ENCODE measurements at places on chromosomes 1 and 21.

DNA sequence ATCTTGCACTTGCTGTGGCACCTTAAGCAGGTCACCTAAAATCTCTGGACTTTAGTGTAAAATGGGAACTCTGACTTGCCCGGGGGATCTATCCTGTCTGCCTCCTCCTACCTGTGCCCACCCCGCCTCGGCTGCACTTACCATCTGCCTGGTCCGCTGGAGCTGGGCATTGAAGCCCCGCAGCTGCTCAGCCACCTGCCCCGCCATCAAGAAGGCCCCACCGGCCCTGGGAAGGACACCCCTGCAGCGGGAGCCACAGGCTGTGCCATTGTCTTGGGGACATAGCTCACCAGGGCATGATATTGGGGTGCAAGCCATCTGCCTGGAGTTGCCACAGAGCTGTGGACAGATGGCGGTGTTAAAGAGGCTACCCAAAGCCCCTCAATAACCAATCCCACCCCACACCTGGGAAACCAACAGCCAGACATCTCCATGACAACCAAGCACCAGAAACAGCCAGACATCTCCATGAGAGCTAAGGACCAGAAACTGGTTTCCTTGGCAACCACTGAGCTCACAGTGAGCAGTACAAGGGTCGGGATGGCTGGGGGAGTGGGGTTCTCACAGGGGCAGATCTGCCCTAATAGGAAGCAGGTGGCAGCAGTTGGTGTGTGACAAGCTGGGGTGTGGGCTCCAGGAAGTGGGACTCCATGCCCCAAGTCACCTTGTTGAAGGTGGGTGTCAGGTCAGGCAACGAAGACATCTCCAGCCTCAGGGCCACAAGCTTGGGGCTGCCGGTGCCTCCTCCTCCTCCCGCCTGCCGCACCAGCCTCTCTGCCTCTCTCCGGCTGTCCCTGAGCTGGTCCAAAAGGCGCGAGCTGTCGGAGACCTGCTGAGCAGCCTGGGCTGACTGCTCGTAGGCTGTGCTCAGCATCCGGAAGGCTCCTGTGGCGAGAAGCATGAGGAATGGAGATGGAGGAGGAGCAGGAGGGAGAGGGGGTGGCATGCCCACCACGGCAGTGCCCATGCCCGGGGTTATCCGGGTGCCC lies 29.1 kb downstream of the LAMB3 start:
- no peak for DNase-seq

DNA sequence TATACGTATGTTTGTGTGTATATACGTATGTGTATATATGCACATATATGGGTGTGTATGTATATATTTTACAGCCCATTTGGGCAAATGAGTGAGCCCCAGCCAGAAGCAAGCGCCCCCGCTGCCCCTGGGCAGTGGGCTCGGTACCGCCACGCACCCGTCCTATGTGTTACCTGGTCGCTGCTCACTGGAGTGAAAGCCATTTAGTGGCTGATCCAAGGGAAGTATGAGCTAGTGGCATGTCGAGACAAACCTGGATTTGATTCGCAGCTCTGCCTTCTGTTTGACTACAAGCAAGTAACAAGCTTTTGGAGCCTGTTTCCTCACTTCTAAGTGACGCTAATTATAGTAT lies 35.8 kb upstream of the JAK1 start:
- DNase-seq: no peak

- no peak for DNase-seq
Measured at GRCh38 chr1:117817629-117818028, 111.8 kb downstream of the GDAP2 start.

- DNase-seq: peak; percentile 80
Measured at GRCh38 chr1:31523769-31524168, 52.5 kb upstream of the TINAGL1 start.

- no peak for DNase-seq
Measured at GRCh38 chr1:158146739-158147138, 34.0 kb upstream of the CD1D start.

DNA sequence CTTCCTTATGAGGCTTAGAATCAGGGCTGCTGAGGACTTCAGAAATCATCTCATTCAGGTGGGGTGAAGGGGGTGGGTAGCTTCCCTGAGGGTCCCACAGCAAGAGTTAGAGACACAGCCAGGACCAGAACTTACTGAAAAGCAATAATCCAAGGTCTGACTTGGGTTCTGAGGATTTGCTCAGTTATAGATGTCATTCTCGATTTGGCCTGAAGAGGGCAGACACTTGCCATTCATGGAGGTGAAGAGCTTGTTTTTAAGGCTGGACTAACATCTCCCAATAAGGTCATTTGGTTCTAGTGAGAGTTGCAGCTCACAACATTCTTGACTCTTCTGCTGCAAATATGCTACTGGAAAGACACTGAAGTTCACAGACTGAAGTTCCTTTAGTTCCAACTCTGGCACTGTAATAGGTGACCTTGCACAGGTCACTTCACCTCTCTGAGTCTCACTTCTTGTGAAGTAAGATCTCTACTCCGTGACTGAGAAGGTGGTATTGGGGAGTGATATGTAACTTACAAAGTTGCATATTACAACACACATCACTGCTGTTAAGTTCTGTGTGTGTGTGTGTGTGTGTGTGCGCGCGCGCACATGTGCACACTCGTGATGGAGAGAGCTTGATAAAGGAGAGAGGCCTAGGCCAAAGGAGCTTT lies 69.8 kb upstream of the DIRAS3 start:
- DNase-seq: no peak

DNA sequence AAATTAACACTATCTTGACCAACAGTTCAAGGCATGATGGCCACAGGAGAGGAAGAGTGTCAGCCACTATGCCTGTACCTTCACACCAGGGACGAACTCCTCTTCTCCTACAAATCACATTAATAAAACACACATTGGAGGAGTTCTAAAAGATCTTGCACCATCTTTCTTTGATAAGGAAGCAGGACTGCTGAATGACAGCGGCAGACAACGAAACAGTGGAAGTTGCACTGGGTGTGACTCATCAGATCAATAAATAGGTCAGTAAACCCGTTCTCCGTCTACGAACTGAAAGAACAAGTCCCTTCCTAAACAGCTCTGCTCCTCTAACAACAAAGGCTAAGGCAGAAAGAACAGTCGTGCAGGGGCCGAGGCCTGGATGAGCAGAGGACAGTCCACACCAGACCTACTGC lies 23.1 kb downstream of the UBE2G2 start:
- no peak for DNase-seq

GRCh38 chr1:240611619-240612480 lies at the start of gene GREM2:
Gene GREM2 (minus strand): TSS chr1:240612155. CDS start chr1:240493475, 118,680 bp downstream.
- DNase-seq: peak; percentile 80

GRCh38 chr1:24659993-24660665 lies 17.0 kb downstream of the SRRM1 start:
- no peak for DNase-seq

DNA sequence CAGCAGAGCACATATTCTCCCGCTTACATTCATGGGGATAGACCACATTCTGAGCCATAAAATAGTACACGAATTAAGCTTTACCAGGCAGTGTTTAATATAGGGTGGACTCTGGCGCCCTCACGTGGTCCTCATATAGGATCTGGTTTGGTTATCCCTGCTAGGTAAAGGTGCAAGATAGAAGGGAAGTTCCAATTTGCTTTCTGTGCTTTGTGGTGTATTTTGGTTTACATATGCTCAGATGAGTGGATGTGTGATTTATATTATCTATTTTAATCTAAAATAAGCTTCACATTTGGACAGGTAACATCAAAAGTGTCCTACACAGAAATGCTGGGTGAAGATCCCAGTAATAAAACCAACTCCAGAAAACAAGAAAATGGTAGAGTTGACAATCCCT lies 3.6 kb downstream of the CR1 start:
- DNase-seq: peak; percentile 71

- DNase-seq: peak; percentile 18
Measured at GRCh38 chr1:155951753-155952504, 10.5 kb downstream of the RXFP4 start.

GRCh38 chr1:26084844-26085243 lies 17.4 kb upstream of the TRIM63 start:
- DNase-seq: no peak

- DNase-seq: peak; percentile 79
Measured at GRCh38 chr1:226002667-226003501, 3.7 kb upstream of the SDE2 start.

DNA sequence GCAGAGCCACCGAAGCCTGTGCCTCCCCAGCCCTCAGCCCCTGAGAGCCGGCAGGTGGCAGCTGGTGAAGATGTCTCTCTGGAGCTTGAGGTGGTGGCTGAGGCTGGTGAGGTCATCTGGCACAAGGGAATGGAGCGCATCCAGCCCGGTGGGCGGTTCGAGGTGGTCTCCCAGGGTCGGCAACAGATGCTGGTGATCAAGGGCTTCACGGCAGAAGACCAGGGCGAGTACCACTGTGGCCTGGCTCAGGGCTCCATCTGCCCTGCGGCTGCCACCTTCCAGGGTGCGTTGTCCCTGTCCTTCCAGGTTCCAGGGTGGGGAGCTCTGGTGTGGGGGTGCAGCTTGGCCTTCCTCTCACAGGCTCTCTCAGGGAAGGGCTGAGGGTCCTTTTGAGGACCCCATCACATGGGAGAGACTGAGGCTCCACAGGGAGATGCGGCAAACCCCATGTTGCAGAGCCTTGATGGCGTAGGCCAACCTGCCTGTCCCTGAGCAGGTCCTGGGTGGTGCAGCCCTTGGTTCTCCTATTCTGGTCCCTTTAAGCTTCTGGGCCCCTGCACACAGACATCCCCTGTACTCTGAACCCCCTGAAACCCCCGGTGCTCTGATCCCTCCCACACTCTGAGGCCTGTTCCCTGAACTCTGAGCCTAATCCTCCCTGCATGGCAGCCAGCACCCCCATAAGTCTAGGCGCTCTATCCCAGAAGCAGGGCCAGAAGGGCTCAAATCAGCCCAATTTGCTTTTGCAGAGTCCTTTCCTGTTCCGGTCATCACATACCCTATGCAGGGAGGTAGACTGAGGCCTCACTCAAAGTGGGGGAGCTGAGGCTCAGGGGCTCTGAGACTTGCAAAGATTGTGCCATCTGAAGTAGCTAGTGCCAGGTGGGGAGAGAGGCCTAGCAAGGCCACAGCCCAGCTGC lies 88.5 kb downstream of the TRIM11 start:
- peak; percentile 62 for DNase-seq

- no peak for DNase-seq
Measured at GRCh38 chr1:203914292-203914691, 52.9 kb downstream of the SNRPE start.

DNA sequence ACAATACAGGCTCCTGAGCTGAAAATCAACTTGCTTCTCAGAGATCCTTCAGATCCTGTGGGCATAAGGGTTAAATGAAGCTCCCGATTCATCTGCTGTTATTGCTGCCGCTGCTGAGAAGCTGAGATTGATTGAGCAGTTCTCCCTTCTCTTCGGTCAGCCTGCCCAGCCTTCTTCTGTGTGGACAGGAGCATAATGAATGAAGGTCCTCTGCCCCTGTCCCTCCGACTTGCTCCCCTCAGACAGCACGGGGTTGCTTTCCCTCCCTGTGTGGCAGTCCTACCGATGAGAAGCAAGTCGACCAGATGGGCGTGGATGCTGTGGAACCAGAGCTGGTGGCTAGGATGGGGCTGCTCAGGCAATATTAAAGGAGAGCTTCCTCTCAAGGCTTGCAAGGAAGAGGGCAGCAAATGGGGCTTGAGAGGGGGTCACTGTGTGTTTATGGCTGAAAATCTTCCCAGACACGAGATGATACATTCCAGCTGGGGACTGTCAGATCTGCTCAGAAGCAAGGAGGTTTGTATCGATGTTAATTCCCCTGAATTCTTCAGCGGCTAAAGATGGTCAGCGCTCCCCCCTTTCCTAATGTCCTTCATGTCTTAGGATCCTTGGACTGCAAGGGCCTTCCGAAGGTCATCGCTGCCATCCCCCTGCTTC lies 63.9 kb upstream of the GOLT1A start:
- DNase-seq: no peak

GRCh38 chr1:145961425-145962156 lies 2.8 kb downstream of the ANKRD34A start:
- DNase-seq: peak; percentile 84

- DNase-seq: no peak
Measured at GRCh38 chr1:26016258-26016952, 5.2 kb upstream of the EXTL1 start.

DNA sequence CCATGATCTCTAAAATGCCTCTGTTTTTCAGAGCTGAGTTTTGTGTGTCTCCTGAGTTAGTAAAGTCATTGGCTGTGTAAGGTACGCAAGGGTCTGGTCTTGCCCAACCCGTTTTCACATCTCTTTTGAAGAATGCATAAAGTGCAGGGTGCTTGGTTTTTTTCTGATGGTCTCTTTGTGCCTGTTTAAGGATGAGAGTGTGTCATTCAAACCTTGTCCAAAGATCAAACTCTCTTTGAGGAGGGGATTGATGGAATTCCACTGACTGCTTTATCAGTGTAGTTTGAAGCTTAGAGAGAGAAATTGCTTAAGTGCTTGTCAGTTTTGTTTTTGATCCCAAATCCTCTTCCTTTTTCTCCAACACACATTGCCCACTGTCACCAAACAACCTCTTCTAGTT lies 20.0 kb upstream of the C8B start:
- DNase-seq: no peak

- no peak for DNase-seq
Measured at GRCh38 chr1:206497774-206498173, 9.6 kb upstream of the RASSF5 start.

DNA sequence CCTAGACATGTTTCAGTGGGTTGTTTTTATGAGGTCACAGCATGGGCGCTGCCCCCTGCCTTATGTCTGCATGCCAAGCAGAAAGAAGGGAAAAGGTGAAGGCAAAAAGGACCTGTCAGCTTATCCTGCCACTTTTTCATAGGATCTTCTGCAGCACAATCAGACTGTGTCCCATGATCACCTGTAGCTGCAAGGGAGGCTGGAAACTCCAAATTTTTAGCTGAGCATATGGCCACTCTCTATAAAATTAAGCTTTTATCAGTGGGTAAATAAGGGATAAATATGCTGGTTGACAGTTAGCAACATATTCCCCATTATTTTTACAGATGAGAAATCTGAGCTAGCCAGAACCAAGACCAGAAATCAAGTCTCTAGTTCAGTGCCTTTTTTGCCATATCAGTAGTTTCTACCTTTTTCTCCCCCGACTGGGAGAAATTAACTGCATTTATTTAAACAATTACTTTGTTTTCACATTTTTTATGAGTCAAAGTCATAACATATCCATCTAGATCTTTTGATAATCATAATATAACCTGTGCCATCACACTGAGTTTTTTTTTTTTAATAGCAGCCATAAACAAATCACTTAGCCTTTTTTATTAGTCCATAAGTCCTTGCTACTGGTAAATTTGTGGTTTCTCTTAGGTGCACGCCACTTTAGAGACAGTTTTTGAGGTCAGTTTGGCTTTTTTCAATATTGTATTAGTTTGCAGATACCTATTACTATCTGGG lies 307.0 kb downstream of the NFIA start:
- DNase-seq: no peak

DNA sequence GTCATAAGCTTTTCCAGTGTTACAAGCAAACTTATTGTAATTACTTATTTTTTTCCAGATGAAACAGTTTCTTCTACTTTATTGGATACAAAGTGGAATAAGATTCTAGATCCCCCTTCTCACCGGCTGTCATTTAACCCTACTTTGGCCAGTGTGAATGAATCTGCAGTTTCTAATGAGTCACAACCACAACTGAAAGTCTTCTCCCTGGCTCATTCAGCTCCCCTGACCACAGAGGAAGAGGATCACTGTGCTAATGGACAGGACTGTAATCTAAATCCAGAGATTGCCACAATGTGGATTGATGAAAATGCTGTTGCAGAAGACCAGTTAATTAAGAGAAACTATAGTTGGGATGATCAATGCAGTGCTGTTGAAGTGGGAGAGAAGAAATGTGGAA lies 95.5 kb downstream of the ZFYVE9 start:
- DNase-seq: no peak

- DNase-seq: no peak
Measured at GRCh38 chr1:215375381-215375780, 191.7 kb upstream of the KCTD3 start.
